ENCODE measurements at places on chromosomes 3 and 15. TPM values are rescaled to one million over a fixed set of nuclear protein-coding genes. Genes with fewer than 3 reads are reported as not detected.

DNA sequence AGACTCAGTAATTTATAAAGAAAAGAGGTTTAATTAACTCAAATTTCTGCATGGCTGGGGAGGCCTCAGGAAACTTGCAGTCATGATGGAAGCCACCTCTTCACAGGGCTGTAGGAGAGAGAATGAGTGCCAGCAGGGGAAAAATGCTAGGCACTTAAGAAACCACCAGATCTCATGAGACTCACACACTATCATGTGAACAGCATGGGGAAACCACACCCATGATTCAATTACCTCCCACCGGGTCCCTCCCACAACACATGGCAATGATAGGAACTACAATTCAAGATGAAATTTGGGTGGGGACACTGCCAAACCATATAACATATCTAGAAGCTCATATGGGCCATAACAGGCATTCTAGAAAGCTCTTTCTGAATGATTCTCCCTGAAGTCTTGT, 190.3 kb downstream of the WNT5A start:
- DNase-seq = no peak

GRCh38 chr15:42553554-42553953, 4.9 kb downstream of the HAUS2 start:
- DNase-seq = no peak

DNA sequence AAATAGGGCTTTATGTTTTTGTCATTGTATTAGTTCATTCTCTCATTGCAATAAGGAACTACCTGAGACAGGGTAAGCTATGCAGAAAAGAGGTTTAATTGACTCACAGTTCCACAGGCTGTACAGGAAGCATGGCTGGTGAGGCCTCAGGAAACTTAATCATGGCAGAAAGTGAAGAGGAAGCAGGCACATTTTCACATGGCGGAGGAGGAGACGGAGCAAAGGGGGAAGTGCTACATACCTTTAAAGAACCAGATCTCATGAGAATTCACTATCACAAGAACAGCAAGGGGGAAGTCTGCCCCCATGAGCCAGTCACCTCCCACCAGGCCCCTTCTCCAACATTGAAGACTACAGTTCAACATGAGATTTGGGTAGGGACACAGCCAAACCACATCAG, 25.6 kb downstream of the CEP63 start:
- DNase-seq = no peak

DNA sequence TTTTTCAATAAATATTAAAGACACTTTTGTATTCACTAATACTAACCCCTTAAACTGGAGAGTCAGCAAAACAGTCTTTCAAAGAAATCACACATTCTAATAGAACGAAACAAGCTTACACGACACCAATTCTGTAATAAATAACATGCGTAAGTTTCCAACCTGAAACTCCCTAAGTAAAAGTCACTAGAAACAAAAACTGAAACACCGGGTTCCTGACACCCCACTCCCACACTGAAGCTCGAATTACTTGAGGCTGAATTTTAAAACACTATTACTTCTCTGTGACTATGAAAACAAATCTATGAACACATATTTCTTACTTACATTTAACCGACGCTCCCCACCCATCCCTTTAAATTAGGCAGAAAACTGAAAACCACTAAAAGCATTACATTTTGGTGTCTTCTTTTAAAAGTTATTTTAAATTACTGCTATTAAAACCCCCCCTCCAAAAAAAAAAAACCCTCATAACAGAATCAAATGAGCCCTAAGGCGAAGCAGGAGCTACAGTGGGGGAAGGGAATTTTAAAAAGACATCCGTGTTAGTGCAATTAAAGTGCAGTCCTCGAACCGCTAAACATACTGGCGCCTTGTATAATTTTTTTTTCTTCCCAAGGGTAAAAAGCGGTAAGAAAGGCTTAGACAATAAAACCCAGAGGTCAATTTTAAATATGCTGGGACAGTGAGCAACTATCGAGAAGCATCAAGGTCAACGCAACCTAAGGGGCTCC, 878 bp downstream of the SPPL2A start:
- no peak for DNase-seq

DNA sequence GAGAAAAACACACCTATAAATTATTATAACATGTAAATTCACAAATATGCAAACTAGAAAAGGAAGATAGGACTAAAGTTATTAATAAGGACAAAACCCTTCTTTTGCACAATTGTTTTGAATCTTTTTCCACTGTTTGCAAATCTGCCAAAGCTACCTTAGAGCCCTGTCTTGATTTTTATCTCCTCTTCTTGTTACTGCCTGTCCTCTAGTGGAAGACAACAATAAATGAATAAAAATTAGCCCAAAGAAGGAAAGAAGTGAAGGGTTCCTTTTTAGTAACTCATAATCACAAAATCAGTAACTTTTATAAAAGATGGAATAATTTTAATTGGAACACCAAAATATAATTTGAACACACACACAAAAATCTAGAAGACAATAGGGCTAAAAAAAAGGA, 2.7 kb downstream of the CD200R1 start:
- no peak for DNase-seq

DNA sequence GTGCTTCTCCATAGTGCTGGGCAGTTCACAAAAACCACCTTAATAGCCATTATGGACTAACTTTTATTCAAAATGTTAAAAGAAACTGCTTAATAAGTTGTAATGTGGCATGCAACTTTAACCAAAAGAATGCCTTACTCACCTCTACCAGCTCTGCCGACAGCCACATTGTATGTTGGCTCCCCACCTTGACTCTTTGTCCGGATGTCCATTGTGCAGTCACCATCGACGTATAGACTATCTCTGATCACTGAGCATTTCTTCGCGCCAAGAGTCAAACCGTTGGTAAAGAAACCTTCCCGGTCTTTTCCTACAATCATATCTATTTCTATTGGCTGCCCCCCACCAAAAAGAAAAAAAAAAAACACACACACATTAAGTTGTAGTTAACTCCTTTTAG, 2.5 kb downstream of the PFN2 start:
- DNase-seq = no peak

DNA sequence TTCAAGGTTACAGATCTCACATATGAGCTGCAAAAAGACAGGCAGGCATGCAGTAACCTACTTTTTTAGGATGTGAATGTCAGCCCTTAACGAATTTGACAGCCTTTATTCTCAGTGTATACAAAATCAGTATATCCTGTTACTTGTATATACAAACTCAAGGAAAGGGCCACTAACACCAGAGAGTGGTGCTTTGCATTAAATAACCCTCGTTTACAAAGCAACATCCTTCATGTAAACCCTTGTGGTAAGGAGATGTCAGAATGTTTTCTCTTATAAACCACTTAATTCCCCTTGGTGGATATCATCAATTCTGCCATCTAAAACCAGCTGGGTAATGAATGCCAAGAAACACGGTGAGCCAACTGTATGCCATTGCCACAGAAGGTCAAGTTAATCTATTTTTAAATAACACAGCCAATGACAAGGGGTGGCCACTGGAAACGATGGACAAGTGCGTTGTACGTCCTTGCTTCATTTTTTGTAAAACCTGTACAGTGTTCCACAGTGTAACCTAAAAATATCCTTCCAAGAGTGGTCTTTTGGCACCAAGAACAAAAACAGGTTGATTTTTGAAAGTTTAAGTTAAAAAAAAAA, 7.5 kb downstream of the MAGI1 start:
- DNase-seq = no peak

- DNase-seq = no peak
Measured at GRCh38 chr3:135920275-135920674, 45.3 kb upstream of the PPP2R3A start.

GRCh38 chr3:10507331-10507730, 1.9 kb upstream of the ATP2B2 start:
- DNase-seq = no peak

- no peak for DNase-seq
Measured at GRCh38 chr3:190122198-190122771, 1.6 kb upstream of the P3H2 start.

DNA sequence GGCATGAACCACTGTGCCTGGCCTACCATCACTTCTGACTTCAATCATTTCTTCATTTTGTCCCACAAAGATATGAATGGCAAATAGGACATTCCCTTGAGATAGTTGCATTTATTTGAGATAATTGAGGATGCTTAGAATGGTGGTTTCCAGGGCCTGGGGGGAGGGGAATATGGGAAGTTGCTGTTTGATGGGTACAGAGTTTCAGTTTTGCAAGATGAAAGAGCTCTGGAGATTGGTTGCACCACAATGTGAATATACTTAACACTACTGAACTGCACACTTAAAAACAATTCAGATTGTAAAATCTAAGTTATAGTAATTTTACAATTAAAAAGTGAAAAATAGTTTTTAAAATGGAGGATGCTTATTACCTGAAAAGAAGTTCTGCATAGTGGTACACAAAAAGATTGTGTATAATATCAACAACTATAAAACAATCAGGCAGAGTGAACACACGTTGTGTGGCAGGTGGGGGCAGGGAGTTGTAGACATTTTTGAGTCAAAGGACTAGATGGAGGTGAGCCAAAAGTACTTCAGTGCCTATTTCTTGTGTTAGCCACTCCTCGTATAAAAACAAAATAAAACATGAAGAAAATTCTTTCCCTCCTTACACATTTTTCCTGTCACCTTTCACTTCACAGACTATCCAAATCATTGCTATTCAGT, 18.5 kb upstream of the RIOX2 start:
- DNase-seq = no peak

DNA sequence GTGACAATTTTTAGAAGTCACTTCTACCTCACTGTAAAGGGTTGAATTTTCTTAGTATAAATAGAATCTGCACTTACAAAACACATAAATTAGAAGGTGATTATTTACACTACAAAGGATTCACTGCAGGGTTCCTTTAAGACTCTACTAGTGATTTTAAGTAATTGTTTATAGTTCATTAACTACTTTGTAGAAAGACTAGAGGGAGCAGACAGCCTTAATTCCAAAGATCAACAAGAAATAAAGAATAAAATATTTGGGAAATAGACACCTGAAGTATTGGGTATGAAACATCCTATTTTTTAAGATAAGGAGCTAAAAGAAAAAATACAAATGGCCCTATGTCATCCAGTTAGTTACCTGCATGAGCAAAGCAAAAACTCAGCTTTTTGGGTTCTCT, 360.5 kb upstream of the ALCAM start:
- DNase-seq = no peak

DNA sequence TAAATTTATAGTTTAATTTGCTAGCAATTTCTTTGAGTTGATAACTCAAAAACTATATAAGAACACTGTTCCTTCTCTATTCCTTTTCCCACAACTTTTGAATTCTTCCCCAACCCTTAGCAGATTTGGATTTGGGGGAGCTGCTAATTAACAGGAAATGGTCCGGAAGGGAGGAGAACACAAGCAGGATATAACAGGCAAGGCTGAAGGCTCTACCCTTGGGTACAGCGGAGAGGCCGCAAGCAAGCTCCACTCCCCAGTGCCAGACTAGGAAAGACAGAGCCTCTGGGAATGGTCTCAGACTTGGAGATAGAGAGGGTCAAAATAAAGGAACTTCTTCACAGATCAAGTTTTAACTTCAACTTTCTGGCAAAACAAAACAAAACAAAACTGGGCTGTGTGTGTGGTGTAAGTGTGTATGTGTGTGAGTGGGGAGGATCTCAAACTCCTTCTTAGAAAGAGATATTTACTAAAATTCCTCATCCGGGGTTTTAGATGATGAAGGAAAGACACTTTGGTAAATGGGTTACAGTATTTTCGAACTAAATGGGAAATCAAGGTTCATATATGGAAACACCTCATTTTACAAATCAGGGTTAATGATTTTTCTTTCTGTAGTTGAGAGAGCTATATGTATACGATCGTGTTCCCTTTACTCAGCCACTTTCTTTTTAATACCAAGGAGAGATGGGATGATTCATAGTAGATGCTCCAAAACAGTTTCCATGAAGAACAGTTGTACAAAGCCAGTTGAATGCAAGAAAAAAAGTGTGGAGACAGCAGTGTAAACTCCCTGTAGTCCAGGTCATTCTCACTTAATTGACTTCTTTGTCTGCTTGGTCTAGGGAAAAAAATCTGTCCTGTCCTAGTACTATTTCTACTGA, 161.1 kb downstream of the TP63 start:
- no peak for DNase-seq

DNA sequence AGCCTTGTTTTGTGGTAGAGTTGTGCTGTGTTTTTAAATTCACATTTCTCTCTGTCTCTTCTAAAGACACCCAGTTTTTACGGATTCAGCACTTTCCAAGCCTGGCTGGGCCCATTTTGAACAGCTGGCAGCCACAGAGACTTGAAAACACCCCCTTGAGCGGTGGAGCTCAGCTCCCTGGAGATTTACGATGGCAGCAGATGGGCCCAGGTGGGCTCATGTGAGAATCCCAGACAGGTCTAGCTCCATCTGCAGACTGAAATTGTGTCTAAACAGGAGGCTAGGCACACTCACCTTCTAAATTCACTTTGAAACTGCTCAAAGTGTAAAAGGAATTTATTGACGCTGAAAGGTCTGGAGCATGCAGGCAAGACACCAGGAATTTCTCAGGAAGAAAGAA, 232.0 kb upstream of the HES1 start:
- DNase-seq = no peak

DNA sequence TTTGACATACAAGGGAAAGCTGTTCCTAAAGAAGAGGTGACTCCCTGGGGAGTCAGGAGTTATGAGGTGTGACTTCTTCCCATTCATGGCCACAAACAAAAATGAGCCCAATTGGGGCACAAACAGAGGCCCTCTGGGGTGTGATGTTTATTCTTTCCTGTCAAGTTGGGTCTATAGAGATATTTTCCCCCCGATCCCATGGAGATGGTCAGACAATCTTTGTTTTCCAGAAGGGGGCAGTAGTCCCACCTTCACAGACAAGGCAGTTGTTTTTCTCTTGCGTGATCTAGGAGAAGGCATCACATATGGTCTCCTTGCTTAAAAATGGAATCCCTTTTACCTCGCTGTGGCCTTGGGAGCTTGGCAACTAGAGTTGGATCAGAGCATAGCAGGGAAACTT, 110.3 kb downstream of the MFSD1 start:
- DNase-seq = no peak

GRCh38 chr3:3259181-3259580, 79.7 kb upstream of the CRBN start:
- no peak for DNase-seq

DNA sequence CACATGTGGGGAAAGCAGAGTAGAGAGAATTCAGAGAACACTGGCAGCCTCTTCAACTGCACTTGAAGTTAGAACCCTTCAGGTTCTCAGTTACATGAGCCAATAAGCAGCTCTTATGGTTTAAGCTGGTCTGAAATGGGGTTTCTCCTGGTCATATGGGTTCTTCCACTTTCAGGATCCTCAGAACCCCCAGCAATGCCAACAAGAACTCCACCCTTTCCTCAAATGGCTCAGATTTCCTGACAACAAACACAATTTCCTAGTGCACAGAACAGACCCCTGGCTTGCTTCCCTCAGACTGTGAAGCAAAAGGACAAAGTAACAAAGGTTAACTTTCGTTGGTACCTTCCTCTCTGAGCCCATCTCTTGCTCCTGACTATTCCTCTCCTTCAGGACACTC, 23.9 kb upstream of the FRMD4B start:
- DNase-seq = no peak

- DNase-seq = no peak
Measured at GRCh38 chr3:159252274-159252673, 450.4 kb downstream of the MFSD1 start.

Gene DNAJC13
- total RNA-seq = 36.1 TPM

Gene SHF
- 16.3 TPM for total RNA-seq

Gene SLC27A2
- total RNA-seq = 99.5 TPM

Gene BTBD1
- 56.8 TPM for total RNA-seq

Gene SLCO2A1
- not detected for total RNA-seq

Gene ANKRD34C
- not detected for total RNA-seq
